ENCODE measurements at places on chromosomes 4 and X. TPM values are rescaled to one million over a fixed set of nuclear protein-coding genes. Genes with fewer than 3 reads are reported as not detected.

Gene CLIC2
- not detected for total RNA-seq

Gene EVC2
- total RNA-seq: 5.6 TPM

Gene PNMA6F
- not detected for total RNA-seq

Gene MAGEA2
- 0.63 TPM for total RNA-seq

Gene SLC6A8
- total RNA-seq: 57.6 TPM

Gene FHIP1A
- total RNA-seq: 19.5 TPM

Gene RTL3
- not detected for total RNA-seq

Gene ZIC3
- 130 TPM for total RNA-seq

Gene JAKMIP1
- total RNA-seq: 11.2 TPM

DNA sequence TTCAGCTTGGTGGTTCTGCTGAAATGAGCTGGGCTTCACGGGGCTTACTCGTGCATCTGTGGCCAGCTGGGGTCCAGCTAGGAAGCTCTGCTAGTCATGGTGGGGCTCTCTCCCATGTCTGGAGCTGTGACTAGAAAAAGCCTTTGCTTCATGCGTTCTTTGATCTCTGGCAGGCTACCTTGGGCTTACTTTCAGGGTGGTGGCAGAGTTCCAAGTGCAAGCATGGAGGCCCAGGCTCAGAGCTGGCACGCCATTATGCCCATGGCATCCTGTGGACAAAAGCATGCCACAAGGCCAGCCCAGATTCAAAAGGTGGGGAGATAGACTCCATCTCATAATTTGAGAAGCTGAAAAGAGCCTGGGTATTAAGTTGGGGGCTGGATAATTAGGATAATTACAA is 55.4 kb upstream of the GBA3 start:
- no peak for DNase-seq
- no peaks in the 10 kb centered on the region for H3K27me3 ChIP-seq
- H3K4me3 ChIP-seq: no peak overlapping the region
- no peaks in the 10 kb centered on the region for H3K36me3 ChIP-seq
- H3K27ac ChIP-seq: no peak overlapping the region

- H3K36me3 ChIP-seq: no peaks in the 10 kb centered on the region
- no peak overlapping the region for H3K27ac ChIP-seq
- no peak overlapping the region for H3K4me3 ChIP-seq
- H3K4me1 ChIP-seq: no peaks in the 10 kb centered on the region
Measured at GRCh38 chrX:120486786-120487185, 17.7 kb upstream of the LAMP2 start.

- peaks cover 37% of the 10 kb centered on the region for H3K27me3 ChIP-seq
- H3K4me1 ChIP-seq: no peaks in the 10 kb centered on the region
- H3K4me3 ChIP-seq: no peak overlapping the region
- H3K27ac ChIP-seq: no peak overlapping the region
- no peaks in the 10 kb centered on the region for H3K36me3 ChIP-seq
- DNase-seq: no peak
Measured at GRCh38 chr4:155762334-155762733, 3.5 kb downstream of the GUCY1B1 start.

DNA sequence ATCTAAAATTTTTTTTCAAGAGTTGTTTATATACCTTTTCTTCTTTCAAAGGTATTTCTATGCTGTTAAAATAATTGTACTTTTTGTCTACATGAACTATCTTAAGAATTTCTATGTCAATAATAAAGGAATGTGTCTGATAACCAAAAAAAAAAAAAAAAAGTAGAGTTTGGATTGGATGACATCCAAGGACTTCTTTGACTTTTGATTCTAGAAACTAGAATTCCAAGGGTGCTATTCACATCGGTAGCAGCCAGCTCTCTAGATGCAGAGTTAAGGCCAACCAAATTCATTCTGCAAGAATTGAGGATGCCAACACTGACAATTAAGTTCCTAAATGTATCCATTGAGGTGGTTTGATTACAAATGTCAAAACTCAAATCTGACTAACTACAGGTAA is 42.0 kb upstream of the PRKG2 start:
- no peak for DNase-seq
- no peak overlapping the region for H3K4me3 ChIP-seq
- H3K27me3 ChIP-seq: no peaks in the 10 kb centered on the region

DNA sequence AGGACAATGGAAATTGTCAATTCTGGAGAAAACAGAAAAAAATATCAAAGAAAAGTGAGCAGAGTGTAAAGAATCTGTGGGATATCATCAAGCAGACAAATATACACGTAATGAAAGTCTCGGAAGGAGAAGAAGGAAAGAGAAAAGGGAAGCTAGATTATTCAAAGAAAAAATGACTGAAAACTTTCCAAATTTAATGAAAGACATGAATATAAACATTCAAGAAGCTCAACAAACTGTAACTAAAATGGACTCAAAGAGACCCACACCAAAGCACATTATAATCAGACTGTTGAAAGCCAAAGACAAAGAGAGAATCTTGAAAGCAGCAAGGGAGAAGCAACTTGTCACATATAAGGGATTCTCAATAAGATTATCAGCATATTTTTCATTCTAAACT is 28.3 kb downstream of the PARM1 start:
- H3K36me3 ChIP-seq: no peaks in the 10 kb centered on the region
- no peak for DNase-seq
- H3K4me3 ChIP-seq: no peak overlapping the region
- H3K4me1 ChIP-seq: no peaks in the 10 kb centered on the region
- H3K27ac ChIP-seq: no peak overlapping the region
- peaks cover 29% of the 10 kb centered on the region for H3K27me3 ChIP-seq

- H3K4me3 ChIP-seq: no peak overlapping the region
- no peaks in the 10 kb centered on the region for H3K4me1 ChIP-seq
- no peaks in the 10 kb centered on the region for H3K36me3 ChIP-seq
Measured at GRCh38 chr4:160265836-160266235, 1163.0 kb downstream of the RAPGEF2 start.

DNA sequence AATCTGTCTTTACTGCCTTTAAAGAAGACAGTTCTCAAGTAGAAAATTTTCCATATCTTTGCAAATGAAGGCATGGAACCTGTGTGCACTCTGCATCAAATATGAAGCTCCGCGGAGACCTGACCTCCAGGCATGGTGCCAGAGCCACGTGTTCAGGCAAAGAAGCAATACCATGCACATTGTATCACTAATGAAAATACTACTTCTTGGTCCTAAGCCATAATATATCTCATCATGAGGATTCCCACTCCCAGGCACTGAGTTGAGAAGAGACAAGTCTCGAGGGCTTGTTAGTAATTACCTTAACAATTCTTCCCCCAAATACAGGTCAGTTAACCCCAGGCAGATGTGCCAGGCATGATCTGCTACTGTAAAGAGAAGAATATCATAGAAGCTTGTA is 56.7 kb downstream of the PCDH19 start:
- no peak overlapping the region for H3K4me3 ChIP-seq
- H3K27me3 ChIP-seq: no peaks in the 10 kb centered on the region
- no peak for DNase-seq
- no peak overlapping the region for H3K27ac ChIP-seq

GRCh38 chr4:15833801-15834200 is 55.7 kb downstream of the CD38 start:
- no peak for DNase-seq
- no peaks in the 10 kb centered on the region for H3K36me3 ChIP-seq
- H3K27ac ChIP-seq: no peak overlapping the region
- no peaks in the 10 kb centered on the region for H3K27me3 ChIP-seq

DNA sequence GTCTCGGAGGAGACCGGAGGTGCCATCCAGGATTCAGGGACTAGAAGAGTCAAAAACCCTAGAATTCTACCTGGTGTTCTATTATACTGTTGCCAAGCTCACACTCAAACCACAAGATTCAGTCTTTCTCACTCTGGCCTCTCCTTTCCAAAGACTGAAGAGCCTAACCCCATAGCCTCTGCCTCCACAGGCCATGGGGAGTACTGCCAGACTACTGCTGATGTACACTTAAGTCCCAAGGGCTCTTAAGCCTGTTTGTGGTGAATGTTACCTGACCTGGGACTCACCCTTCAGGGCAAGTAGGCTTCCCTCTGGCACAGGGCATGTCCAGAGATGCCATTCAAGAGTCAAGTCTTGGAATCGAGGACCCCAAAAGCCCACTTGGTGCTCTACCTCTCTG is 58.9 kb upstream of the IRS4 start:
- H3K4me1 ChIP-seq: no peaks in the 10 kb centered on the region
- H3K27me3 ChIP-seq: no peaks in the 10 kb centered on the region
- peak; percentile 55 for DNase-seq
- no peak overlapping the region for H3K27ac ChIP-seq

DNA sequence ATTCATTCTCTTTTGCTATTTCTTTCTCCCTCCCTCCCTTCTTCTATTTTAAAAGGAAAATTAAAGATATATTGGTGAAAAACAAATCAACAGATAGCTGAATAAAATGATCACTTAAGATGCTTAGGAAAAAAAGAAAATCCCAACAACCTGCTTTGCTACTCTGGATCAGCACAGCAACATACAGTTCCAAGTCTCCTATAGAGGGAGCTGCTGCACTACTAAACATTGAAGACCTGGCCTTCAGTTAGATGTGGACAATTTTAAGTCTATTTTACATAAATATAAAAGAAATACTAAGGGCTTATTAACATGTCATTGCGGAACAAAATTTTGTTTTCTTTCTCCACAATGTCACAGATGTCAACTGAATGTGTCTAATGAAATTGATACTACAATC is 226.4 kb downstream of the MAGEB5 start:
- H3K27me3 ChIP-seq: no peaks in the 10 kb centered on the region
- no peaks in the 10 kb centered on the region for H3K4me1 ChIP-seq
- no peaks in the 10 kb centered on the region for H3K36me3 ChIP-seq

DNA sequence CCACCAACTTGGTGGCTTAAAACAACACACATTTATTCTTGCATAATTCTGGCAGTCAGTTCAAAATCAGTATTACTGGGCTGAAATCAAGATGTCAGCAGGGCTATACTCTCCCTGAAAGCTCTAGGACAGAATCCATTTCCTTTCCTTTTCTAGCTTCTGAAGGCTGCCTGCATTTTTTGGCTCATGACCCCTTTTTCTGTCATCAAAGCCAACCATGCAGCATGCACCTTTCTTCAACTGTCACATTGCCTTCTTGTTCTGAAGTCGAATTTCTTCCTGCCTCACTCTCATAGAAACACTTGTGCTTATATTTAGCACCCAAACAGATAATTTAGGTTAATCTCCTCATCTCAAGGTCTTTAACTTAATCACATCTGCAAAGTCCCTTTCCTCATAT is 79.8 kb upstream of the PPP1R2C start:
- H3K27ac ChIP-seq: no peak overlapping the region
- DNase-seq: no peak
- H3K27me3 ChIP-seq: no peaks in the 10 kb centered on the region
- H3K36me3 ChIP-seq: no peaks in the 10 kb centered on the region

DNA sequence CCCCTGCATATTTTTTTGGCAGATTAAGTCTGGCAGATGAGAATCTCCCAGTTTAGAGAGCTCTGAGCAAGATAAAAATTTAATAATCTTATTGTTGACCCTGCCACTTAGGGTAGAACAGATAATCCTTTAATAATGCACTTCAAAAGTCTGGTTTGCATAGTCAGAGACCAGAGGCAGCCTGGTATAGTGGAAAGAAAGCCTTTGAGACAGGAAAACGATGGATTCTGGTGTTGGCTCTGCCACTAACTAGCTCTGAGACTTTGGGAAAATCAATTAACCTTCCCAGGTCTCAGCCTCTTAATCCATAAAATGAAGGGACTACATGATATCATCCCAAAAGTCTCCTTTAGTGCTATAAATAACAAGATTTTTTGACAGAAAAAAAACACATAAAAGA is 824.5 kb downstream of the STIM2 start:
- no peaks in the 10 kb centered on the region for H3K27me3 ChIP-seq
- no peaks in the 10 kb centered on the region for H3K4me1 ChIP-seq
- no peaks in the 10 kb centered on the region for H3K36me3 ChIP-seq
- H3K27ac ChIP-seq: no peak overlapping the region
- no peak for DNase-seq
- H3K4me3 ChIP-seq: no peak overlapping the region

- H3K36me3 ChIP-seq: no peaks in the 10 kb centered on the region
- H3K4me3 ChIP-seq: no peak overlapping the region
- peaks cover 3% of the 10 kb centered on the region for H3K4me1 ChIP-seq
- no peak overlapping the region for H3K27ac ChIP-seq
Measured at GRCh38 chr4:95068818-95069478, 311.2 kb downstream of the BMPR1B start.

GRCh38 chr4:3866813-3867129 is 100.6 kb downstream of the ADRA2C start:
- H3K27ac ChIP-seq: no peak overlapping the region
- H3K4me1 ChIP-seq: no peaks in the 10 kb centered on the region
- H3K36me3 ChIP-seq: no peaks in the 10 kb centered on the region

- no peak overlapping the region for H3K27ac ChIP-seq
- no peaks in the 10 kb centered on the region for H3K27me3 ChIP-seq
- H3K4me3 ChIP-seq: no peak overlapping the region
- no peaks in the 10 kb centered on the region for H3K36me3 ChIP-seq
- DNase-seq: no peak
- H3K4me1 ChIP-seq: no peaks in the 10 kb centered on the region
Measured at GRCh38 chrX:110419512-110419911, 60.9 kb downstream of the RTL9 start.

- H3K27me3 ChIP-seq: no peaks in the 10 kb centered on the region
- H3K4me1 ChIP-seq: peaks cover 5% of the 10 kb centered on the region
- H3K36me3 ChIP-seq: peaks cover 27% of the 10 kb centered on the region
- no peak for DNase-seq
Measured at GRCh38 chr4:185142564-185142911, 528 bp upstream of the SLC25A4 start.

DNA sequence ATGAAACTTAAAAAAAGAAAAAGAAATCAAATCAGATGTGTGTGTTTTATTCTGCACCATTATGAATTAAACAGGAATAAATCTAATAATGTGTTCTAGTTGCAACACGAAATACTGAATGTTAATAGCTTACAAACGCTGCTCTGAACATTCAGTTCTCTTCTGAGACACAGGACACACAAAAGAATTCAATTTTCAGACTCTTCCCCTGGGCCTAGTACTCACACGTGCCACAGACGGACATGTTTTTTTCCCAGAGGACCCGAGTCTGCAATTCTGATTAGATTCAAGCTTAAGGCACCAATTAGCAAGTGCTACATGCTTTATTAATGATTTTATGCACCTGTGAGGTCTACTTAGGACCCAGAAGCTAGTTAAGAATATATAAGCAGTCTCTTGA is 20.5 kb downstream of the C4orf54 start:
- no peaks in the 10 kb centered on the region for H3K36me3 ChIP-seq
- no peaks in the 10 kb centered on the region for H3K27me3 ChIP-seq
- H3K4me1 ChIP-seq: no peaks in the 10 kb centered on the region
- no peak for DNase-seq
- no peak overlapping the region for H3K27ac ChIP-seq

DNA sequence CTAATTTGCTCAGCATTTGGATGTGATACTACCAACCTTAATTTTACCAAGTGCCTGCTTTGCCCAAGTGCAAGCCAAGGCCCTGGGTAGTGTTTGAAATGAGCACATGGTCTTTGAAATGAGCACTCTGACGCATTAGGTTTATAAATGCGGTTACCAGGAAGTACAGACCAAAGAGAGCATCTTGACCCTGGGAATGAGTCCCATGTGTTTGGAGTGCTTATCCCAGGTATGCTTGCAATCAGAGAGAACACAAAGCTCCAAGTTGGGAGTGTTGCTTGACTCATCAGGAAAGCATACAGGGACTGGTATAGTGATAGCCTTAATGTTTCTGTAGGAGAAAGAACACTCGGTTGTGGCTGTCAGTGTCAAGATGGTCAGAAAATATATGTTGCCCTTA is 203.6 kb upstream of the MAMLD1 start:
- H3K36me3 ChIP-seq: no peaks in the 10 kb centered on the region
- no peak for DNase-seq
- H3K4me1 ChIP-seq: no peaks in the 10 kb centered on the region

- H3K27ac ChIP-seq: no peak overlapping the region
- no peak for DNase-seq
- no peaks in the 10 kb centered on the region for H3K36me3 ChIP-seq
- H3K4me3 ChIP-seq: no peak overlapping the region
- H3K27me3 ChIP-seq: no peaks in the 10 kb centered on the region
Measured at GRCh38 chr4:1758306-1759121, 34.6 kb upstream of the FGFR3 start.
